ENCODE measurements at places on chromosomes 1 and 21.

GRCh38 chr1:26744075-26744959 lies 43.4 kb upstream of the PIGV start:
- no peak for DNase-seq

GRCh38 chr1:244114892-244115291 lies 63.8 kb downstream of the ZBTB18 start:
- no peak for DNase-seq

DNA sequence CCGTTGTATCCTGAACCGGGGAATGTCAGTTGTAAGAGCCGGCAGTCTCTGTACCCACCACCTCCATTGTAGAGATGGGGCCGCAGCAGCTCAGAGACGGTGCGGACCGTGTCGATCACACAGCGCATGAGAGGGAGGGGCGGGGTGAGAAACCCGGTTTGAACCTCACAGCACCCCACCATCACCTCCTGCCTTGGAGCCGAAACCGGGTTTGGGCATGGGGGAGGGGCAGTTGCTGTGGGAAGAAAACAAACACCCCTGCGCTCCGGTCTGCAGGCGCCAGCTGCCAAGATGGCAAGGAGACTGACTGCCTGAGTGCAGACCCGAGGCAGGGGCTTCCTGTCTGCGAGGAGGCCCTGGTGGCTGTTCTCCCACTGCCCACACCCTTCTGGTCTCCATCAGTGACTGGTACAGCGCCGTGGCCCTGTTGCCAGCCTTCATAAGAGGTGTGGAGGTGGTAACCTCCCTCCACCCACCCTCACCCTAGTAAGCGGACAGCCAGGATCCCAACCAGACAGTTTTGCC lies 69.2 kb upstream of the SSBP3 start:
- no peak for DNase-seq

DNA sequence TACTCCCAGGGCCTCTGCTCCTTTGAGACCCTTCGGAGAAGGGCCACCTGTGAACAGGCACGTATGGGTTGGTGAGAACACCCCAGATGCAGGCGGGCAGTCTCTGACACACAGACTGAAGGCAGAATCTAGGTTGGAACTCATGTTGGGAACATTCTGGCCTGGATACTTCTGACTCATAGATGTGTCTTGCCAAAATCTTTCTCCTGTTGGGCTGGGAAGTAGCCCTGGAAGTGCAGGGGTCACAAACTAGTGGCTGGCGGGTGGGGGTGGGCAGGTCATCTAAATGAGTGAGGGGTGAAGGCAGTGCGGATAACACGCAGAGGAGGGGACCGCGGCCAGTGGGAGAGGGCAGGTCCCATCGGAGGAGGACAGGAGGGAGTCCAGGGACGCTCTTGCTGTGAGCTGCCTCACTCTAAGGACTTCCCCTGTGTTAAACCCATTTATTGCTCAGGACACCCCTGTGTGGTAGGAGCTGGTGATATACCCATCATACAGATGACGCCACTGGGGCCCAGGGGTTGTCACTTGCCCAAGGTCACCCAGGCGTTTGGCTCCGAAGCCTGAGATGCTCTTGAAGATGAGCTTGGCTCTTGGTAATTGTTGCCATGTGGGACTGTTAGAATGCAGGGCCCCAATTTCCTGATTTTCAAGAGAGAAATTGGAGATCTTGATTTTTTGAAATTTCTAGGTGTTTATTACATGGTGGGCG lies 181.0 kb downstream of the PTPRU start:
- DNase-seq = no peak

- DNase-seq = no peak
Observed at GRCh38 chr1:12088607-12089006, 25.5 kb downstream of the TNFRSF8 start.

DNA sequence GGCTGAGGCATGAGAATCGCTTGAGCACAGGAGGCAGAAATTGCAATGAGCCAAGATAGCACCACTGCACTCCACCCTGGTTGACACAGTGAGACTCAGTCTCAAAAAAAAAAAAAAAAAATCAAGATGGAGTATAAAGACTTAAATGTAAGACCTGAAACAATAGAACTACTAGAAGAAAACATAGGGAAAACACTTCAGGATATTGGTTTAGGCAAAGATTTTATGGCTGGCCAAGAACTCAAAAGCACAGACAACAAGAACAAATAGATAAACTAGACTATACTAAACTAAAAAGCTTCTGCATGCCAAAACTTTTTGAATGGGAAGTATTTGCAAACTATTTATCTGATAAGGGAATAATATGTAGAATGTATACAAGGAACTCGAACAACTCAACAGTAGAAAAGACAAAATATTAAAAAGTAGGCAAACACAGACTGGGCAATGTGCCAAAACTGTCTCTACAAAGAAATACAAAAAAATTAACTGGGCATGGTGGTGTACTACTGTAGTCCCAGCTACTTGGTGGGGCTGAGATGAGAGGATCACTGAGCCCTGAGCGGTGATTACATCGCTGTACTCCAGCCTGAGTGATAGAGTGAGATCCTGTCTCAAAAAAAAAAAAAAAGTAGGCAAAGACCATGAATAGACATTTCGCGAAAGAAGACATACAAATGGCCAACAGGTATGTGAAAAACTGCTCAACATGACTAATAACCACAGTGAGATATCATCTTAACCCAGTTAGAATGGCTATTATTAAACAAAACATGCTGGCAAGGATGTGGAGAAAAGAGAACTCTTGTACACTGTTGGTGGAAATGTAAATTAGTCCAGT lies 25.3 kb downstream of the DTL start:
- DNase-seq = no peak

DNA sequence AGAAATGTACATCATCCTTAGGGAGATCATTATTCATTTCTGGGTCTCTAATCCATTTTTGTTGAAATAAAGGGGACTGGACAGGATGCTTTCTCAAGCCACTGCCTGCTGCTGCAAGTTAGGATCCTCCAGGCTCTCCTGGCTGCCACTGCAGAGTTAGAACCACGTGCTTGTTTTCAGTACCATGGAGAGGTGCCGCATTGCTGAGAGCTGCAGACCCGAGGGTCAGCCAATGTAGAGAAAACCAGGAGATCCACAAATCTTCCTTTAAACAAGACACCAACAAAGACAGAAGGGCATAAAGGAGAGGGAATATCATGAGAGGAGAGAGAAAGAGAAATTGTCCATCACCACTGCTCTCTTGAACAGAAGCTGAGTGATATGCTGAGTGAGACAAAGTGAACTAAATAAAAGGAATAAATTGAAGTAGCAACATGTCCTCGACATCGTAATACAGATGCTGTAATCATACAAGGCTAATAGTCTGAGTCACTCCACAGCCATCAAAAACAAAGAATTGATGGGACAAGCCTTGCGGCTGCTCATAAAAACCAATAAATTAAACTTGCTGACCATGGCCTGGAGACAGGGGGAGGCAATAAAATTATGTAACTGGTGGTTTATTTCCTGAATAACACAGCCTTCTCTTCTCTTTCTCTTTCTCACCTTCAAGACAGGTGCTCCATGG lies 255.7 kb downstream of the OMA1 start:
- peak; percentile 11 for DNase-seq

DNA sequence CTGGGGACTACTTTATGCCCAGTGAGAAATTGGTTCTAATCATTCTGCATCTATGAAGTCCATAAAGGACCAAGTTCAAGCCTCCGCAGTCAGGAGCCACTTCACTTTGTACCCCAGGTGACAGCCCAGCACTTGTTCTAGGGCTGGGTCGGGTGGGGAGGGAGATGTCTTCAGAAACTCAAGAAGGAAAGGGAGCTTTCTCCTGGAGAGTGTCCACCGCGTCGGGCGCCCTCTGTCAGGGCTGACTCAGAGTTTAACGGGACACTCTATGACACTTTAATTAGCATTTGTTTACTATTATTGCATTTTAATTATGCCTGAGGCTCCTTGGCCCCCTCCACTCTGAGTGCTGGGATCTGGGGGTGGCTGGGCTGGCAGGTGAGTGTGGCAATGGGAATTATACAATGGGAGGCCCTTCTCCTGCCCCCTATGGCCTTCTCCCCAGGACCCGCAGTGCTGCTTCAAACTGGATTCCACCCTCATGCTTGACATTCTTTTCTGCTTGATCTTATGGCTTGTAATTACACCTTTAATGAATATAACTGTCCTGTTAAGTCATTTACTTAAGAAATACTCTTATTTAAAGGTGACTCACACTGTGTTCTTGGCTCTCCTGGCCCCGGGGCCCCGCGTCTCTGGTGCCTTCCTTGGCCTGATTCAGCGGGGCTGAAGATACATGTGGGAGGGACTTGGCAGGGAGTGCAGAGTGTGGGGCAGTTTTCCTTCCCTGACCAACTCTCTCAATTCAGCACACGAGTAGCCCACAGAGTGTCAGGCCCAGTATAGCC lies 136.6 kb downstream of the PLXNA2 start:
- peak; percentile 93 for DNase-seq

DNA sequence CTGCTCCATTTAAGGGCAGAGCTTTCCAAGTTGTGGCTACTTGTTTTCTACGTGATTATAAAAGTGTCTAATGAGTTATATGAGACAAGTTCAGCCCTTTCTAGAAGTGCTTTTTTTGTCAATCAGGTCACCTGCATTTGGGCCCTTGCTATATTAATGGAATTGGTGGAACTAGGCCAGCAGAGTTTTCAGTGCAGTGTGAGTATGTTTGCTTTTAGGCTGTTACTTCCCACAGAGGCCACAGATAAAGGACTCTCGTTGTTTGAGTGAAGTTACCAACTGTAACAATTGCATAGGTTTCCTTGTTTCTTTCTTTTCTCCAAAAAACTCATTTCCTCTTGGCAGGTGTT lies 10.9 kb downstream of the SMAP2 start:
- no peak for DNase-seq

DNA sequence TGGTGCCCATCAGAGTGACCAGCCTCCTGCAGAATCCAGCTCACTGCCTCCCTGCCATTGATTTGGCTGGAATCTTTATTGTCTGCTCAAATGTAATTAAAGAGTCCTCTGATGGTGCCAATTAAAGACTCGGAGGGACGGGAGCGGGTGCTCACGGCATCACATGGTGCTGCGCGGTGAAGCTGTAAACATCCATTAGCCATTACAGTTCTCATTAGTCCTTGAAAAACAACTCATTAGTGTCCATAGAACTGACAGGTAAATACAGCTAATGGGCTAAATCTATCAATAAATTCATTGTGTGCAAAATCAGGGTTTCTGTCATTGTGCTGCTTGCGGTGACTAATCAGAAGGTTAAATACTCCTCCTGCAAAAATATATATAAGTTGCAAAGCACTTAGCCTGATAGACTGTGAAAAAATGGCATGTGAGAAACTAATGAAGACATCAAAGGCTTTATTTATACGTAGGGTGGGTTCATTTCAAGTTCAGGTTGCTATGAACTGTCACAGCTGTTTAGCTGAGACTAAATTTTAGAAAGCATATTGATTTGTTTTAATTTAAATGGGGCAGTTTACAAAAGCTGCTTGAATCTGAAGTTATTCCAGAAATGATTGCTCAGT lies 289.8 kb upstream of the POU3F1 start:
- DNase-seq = no peak

DNA sequence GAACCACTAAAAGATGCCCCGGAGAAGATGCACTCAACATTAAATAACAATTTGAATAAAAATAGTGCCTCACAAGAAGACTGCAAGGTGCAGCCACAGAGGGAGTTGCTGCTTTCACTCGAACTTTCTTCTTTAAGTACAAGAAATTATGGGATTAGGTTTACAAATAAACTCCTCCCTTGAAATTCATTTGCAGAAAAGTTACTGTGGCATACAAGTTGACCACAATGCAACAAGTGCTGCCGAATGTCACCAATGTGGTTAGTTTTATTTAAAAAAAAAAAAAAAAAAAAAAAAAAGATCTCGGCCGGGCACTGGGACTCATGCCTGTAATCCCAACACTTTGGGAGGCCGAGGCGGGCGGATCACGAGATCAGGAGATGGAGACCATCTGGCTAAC lies 76.8 kb upstream of the RAB4A start:
- DNase-seq = no peak

- no peak for DNase-seq
Observed at GRCh38 chr1:157073944-157074685, 25.5 kb downstream of the ETV3L start.

GRCh38 chr1:188462837-188463236 lies 1634.1 kb downstream of the PLA2G4A start:
- DNase-seq = no peak

DNA sequence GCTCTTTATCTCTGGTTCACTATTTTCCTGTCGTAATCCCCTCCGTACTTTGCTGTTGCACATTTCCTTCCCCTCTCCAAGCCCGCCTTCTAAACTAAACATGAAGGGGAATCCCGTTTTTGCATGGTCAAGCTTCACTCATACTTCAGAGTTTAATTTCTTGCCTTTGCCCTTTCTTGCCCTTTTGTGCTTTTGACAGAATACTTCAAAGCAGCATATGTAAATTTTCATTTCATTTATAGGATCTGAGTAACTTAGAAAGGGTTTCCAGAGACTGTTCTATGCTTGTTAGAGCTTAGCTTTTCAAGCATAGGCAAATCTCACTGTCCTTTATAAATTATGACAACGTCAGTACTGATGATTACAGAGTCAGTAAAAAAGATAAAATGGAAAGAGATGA lies 27.7 kb downstream of the SPATA45 start:
- DNase-seq = no peak

DNA sequence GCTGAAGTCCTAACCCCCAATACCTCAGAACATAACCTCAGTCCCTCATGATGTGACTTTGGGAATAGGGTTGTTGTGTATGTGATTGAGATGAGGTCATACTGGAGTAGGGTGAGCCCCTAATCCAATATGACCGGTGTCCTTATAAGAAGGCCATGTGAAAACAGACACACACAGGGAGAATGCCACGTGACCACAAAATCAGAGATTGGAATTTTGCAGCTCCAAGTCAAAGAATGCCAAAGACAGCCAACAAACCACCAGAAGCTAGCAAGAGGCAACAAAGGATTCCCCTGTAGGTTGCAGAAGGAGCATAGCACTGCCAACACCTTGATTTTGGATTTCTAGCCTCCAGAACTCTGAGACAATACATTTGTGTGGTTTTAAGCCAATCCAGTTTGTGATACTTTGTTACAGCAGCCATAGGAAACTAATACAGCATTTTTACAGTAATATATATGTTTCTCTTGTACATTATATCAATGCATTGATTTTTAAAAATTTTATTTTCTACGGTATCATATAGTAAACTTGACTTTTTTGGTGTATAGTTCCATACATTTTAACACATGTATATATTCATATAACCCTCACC lies 5.4 kb downstream of the ZSWIM5 start:
- no peak for DNase-seq

GRCh38 chr1:48873944-48874343 lies 97.3 kb upstream of the BEND5 start:
- no peak for DNase-seq

DNA sequence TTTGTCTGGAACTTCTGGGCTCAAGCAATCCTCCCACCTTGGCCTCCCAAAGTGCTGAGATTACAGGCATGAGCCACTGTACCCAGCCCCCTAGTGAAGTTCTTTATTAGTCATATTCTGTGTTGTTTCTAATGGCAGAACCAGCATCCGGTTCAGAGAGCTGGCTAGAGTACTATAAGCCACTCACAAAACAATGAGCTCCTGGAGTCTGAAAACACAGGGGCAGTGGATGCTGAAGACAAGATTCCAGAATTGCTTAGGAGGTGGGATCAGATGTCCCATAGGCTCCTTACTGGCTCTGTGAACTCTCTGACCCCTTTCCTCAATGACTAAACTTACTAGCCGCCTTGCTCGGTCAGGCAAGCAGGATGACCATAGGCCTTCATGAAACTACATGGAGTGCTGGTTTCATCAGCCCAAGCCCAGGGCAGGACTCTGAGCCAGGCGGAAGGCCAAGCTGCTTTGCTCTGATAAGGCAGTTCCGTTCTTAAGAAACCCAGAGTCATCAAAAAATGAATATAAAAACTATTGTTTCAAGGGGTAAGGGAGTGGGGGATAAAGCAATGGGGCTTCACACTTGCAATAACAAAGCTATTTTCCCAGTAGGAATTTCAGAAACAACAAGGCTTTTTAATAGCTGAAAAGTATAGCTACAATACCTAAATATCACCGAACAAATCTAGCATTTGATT lies 8.1 kb downstream of the MTHFR start:
- no peak for DNase-seq
